ENCODE measurements at places on chromosomes 2 and 18. TPM values are rescaled to one million over a fixed set of nuclear protein-coding genes. Genes with fewer than 3 reads are reported as not detected.
A peak's percentile ranks its signal among the peaks of the same experiment; 100 is the strongest.

DNA sequence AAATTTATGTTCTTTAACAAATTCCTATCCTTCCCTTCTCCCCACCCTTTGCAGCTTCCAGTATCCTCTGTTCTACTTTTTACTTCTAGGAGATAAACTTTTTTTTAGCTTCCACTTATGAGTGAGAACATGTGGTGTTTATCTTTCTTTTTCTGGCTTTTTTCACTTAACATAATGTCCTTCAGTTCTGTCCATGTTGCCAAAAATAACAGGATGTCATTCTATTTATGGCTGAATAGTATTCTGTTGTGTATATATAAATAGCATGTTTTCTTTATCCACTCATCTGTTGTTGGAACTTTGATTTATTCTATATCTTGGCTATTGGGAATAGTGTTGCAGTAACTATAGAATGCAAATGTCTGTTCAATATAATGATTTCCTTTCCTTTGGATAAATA, 1191.2 kb downstream of the CNTNAP5 start:
- DNase-seq, result no peak

DNA sequence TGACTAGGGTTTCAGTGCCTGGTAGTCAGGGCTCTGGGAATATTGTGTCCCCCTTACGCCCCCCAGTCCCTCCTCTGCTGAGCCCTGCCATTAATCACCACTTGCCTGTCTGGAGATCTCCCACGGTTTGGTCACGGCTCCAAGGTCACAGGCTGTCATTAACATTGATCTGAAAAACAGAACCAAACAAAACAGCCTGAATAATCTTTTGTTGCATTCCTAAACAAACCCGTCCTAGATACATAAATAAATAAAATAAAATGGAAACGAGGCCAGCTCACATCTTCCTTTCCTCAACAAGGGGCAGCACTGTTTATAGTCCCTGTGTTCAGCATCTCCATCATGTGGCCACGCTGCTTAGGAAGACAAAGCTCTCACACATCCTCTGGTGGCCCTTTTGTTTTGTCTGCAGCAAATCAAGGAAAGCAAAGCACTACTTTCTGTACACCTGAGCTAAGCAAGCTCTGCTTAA, 282.8 kb downstream of the AGPS start:
- DNase-seq, result no peak

- no peak for DNase-seq
These were observed 33.0 kb upstream of the RPL37A start for GRCh38 chr2:216465579-216466195.

GRCh38 chr18:49632588-49632987, 70.7 kb downstream of the LIPG start:
- no peak for DNase-seq

The CDCA7 gene
- 81.5 TPM for total RNA-seq

The SERPINB7 gene
- not detected for total RNA-seq

The EFEMP1 gene
- not detected for total RNA-seq

- peak; percentile 72 for DNase-seq
These were observed 86.0 kb upstream of the ALPP start for GRCh38 chr2:232292395-232293154.

The SP140L gene
- total RNA-seq, result 115 TPM

- DNase-seq, result no peak
These were observed 288.7 kb downstream of the MBD2 start for GRCh38 chr18:53935803-53936202.

The ZSWIM2 gene
- total RNA-seq, result not detected

The OSBPL6 gene
- total RNA-seq, result 0.08 TPM

The ANO7 gene
- 0.97 TPM for total RNA-seq

- DNase-seq, result no peak
These were observed 112.3 kb downstream of the TNS1 start for GRCh38 chr2:217890445-217890844.

- no peak for DNase-seq
These were observed 12.4 kb downstream of the ATOH8 start for GRCh38 chr2:85766229-85766628.

- no peak for DNase-seq
These were observed 388.1 kb upstream of the PKDCC start for GRCh38 chr2:41659758-41660157.

DNA sequence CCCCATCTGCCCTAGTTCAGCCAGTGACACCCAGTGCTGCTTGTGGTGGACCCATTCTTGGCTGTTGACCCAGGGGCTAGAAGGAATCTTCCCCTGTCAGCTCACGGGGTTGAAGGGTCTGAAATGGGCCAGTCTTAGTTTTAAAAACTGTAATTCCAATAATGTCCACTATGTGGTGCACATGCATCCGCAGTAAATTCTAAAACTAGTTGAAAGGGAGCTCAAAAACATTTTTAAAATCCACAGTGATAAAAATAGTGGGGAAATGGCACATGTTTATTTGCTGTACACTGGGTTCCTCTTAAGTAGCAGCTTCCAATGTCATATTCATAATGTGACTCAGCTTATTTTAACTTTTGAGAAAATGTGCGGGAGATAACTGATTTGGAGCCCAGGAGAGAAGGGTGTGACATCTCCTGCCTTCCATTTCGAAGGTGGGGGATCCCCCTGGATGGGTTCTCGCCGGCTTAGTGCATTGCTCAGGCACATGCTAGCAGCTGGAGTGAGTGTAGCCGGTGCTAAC, 32.8 kb downstream of the GRHL1 start:
- no peak for DNase-seq

The IFIH1 gene
- total RNA-seq, result 45.9 TPM

- DNase-seq, result peak; percentile 86
These were observed 22.7 kb upstream of the PDIA6 start for GRCh38 chr2:10835052-10835970.

DNA sequence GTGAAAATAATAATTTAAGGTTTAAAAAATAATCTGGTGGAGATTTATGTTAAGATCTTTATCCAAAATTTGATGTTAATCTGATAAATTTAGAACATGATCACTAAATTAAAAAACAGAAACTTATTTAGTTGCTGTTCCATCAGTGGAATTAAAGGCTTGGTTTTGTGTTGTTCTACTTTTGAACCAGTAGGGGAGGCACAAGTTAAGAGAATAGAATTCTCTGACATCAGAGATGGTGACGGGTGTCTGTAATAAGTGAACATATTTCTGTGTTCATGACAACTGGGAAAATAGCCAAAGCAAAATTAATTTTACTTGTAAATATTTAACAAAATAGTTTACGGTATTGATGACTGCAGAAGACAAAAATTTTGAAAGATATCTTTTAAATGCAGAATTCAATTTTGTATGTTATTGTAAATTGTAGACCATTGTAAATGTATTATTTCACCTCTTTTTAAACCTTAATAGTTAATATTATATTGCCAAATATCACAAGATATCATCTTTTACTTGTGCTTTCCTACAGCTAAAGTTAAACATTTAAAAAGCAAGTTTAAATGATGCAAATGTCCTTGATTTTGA, 106.0 kb downstream of the UBR3 start:
- no peak for DNase-seq

- no peak for DNase-seq
These were observed 188.3 kb downstream of the FHOD3 start for GRCh38 chr18:36485772-36486171.

GRCh38 chr2:143948710-143949109, 571.2 kb downstream of the ZEB2 start:
- DNase-seq, result no peak

DNA sequence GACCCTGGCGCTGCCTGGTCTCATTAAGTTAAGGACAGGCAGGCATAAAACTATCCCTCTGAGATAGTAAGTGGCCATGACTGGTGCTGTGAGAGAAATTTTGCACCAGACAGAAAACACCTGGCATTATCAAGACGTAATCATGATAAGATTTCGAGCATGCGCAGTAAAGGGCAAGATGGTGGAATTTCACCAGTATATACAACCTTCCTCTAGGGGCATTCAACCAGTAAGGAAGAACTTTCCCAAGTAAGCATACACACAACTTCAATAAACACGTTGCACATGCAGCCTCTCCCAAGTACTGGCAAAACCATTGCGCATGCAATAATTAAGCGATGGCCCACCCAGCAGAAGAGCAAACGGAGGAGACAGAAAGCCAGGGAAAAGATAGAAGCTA, 1376.4 kb upstream of the CRIM1 start:
- no peak for DNase-seq

GRCh38 chr2:221100467-221101089, 471.5 kb downstream of the EPHA4 start:
- DNase-seq, result no peak

The PAX3 gene
- not detected for total RNA-seq

DNA sequence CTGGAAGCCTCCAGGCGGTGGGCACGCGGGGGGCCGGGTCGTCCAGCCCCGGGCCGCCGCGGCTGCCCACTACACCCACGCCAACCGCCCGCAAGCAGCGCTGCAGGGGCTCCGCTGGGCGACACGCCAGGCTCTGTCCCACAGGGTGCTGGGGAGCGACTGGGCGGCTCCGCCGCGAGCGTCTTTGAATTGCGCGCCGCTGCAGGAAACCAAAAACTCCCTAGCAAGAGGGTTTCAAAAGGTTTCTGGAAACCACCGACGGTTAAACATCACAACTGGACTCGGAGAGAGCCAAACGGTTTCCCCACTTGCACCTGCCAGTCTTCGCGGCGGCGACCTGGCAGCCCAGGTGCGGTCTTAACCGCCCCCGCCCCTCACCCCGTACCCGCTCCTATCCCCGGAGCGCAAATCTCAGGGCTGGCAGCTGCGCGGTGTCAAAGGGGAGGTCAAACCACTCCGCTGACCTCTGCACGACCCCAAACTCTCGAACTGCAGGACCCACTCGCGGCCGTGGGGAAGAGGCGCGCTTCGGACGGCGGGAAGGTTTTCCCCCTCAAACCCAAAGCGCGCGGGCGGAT, 1.0 kb downstream of the CXCR4 start:
- DNase-seq, result peak; percentile 74

DNA sequence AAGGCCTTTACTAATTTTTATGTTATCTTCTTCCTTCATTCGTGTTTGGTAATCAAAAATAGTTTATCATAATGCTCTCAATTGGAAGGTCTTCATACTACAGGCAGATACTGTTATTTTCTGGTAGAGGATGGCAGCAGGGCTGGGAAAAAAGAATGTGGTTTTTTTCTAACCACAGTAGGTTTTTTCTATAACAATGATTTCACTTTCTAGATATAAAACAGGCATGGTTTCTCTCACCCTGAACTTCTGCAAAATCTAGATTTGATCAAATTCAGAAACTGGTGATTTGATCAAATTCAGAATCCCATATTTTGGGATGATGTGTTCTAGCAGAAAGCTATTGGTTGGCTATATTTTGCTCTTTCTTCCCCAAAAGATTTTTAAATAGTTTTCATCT, 27.6 kb downstream of the BCL11A start:
- no peak for DNase-seq

The STAMBP gene
- total RNA-seq, result 38.9 TPM

- DNase-seq, result no peak
These were observed 222.4 kb upstream of the OSR1 start for GRCh38 chr2:19580830-19581229.

DNA sequence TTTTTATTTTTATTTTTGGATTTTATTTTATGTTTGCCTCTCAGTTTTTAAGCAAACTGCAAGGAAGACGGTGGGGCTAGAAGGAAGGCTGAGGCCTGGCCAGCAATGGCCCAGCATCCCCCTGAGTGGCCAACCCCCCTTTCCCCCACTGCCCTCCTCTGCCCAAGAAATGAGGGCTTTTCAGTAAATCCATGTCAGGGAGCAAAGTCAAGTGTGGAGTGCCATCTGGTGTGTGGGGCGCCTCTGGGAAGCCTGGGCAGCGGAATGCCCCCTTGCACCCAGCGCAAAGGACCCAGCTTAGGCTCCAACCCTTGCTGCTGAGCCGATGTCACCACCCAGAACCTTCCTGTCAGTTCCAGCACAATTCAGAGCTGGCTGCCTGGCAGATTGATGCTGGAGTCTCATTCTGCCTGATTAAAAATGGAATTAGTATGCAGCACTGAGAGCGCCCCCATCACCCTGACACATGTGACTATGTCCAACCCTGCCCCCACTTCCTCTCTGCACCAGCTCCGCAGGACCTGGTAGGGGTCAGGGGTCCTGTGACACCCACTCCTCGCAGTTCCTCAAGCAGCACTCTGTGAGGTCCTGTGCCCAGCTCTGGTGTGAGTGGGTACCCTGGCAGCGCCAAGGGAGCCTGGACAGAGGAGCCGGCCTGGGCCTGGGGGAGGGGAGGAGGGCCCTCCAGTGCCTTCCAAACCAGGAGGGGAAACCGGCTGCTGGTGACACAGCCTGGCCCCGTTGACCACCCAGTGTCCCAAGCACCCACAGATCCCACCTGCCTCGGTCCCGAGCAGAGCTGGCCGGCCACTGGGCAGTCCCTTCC, 9.2 kb upstream of the ALPP start:
- peak; percentile 21 for DNase-seq

The TLX2 gene
- total RNA-seq, result 0.88 TPM

DNA sequence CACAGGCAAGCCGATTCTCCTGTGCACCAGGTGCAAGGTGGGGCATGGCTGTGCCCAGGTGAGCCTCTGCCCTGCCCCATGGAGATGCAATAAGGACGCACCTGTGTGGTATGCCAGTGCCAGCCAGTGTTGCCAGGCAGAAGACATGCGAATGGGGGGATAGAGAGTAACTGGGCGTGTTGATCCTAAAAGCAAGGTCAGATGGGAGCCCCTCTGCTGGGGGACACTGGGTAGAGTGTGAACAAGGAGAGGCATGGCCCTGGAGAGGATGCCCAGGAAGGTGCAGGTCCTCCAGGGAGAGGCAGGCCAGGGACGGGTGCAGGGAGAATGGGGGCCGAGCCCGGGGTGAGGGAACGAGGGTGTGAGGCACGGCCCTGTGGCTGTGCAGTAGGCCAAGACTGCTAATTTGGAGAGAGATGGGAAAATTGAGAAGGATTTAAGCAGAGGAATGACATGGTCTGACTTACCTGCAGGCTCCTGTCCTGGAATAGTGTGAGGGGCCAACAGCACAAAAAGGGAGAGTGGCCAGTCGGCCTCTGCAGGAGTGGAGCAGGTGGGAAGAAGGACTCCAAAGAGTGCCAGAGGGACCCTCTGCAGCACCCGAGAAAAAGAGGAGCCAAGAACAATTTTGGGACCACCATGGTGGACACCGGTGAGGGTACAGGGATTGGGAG, 690.4 kb upstream of the HS6ST1 start:
- no peak for DNase-seq

The RAMP1 gene
- 1.1 TPM for total RNA-seq

- no peak for DNase-seq
These were observed 128.2 kb downstream of the COL4A4 start for GRCh38 chr2:227035711-227036367.

The HAAO gene
- not detected for total RNA-seq

- no peak for DNase-seq
These were observed 251.7 kb downstream of the LRRTM4 start for GRCh38 chr2:77270433-77270832.

DNA sequence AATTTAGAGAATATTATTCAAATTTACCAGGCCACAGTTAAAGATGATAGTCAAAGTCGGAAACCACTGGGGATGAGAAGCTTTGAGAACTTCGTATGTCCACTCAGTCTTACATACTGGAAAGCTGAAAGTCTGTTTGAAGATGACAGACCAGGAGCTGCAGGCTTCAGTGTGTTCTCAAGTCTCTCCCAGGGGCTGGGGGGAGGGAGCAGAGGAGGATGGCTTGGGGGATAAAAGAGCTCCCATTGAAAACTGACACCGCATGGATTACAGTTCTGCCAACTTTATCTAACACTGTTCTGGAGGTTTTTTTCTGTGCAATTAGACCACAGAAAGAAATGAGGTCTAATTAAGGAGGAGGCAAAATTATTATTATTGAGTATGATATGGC, 170.5 kb upstream of the ALKAL2 start:
- no peak for DNase-seq

The CABLES1 gene
- 1.4 TPM for total RNA-seq

Data from activated naive CD8-positive, alpha-beta T cell treated with anti-CD3 and anti-CD28 coated beads, Interleukin-2, amount 10 ng/mL, durations not matched to agents 7 days and 5 days (primary cell).